T-helper 17 cell (primary cell): ENCODE measurements at places on chromosomes 3 and 15.

DNA sequence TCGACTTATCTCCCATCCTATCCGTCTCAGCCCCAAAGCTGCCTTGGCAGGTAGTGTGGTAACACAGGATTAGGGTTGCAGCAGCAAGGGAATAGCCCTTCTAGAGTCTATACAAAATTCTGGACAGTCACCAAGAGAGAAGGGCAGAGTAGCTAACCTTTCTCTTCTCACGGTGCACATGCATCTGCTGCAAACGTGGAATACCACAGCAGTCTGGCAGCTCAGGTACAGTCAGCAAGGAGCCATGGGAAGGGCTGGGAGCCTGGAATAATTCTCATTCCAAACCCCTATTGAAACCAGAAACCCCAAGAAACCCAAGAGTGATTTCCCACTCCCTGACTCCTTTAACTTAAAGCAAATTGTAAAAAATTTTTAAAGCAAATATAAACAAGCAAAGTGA lies 92.3 kb upstream of the THRB start:
- no peak for DNase-seq

- DNase-seq, result no peak
Observed at GRCh38 chr3:182981038-182981380, 671 bp upstream of the DCUN1D1 start.

DNA sequence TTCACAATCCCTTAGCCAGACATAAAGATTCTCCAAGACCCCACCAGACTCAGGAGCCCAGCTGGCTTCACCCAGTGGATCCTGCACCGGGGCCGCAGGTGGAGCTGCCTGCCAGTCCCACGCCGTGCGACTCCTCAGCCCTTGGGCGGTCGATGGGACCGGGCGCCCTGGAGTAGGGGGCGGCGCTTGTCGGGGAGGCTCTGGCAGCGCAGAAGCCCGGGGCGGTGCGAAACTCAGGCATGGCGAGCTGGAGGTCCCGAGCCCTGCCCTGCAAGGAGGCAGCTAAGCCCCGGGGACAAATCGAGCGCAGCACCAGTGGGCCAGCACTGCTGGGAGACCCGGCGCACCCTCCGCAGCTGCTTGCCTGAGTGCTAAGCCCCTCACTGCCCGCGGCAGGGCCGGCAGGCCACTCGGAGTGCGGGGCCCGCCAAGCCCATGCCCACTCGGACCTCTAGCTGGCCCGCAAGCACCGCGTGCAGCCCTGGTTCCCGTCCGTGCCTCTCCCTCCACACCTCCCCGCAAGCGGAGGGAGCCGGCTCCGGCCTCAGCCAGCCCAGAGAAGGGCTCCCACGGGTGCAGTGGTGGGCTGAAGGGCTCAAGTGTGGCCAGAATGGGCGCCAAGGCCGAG lies 175.0 kb downstream of the FMN1 start:
- DNase-seq, result no peak

GRCh38 chr15:52678468-52679231 lies 538 bp downstream of the ATOSA start:
- peak; percentile 51 for DNase-seq

- no peak for DNase-seq
Observed at GRCh38 chr3:94130690-94131089, 67.8 kb downstream of the NSUN3 start.

- no peak for DNase-seq
Observed at GRCh38 chr3:165259541-165260193, 63.5 kb upstream of the SLITRK3 start.

DNA sequence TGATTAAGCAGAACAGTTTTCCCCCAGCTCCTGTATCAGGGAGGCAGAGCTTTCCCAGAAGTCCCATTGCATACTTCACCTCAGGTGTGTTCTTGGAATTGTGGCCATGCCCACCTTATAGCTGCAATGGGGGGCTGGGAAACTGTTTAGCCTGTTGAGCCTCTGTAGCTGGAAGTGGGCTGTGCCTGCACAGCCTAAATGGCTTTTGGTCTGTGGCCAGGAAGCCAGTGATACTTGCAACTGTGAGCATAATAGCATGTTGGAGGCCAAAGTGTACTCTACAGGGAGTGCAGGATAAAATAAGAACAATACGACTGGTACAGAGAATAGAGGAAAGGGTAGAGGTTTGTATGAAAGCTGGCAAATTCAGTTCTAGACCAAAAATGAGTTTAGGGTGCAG lies 248.5 kb downstream of the PTPRG start:
- no peak for DNase-seq

DNA sequence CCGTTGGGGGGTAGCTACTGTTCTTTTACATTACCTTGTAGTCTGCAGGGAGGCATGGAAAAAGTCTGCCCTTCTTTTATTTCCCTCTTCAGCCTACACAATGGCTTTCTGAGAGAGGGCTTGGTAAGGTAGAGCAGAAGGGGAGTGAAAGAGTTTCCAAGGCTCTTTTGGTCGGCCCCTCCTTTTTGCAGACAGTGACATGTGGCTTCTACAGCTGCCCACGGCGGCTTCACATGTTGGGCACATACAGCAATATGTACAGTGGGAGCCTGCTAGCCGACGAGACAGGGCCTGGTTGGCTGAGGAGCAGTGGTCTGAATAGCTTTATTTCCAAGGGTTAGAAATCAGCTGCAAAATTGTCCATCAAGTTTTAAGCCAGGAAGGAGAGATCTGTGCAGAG lies 4.0 kb downstream of the INAFM2 start:
- DNase-seq, result no peak

GRCh38 chr15:34584330-34584668 lies 848 bp upstream of the GOLGA8B start:
- no peak for DNase-seq

DNA sequence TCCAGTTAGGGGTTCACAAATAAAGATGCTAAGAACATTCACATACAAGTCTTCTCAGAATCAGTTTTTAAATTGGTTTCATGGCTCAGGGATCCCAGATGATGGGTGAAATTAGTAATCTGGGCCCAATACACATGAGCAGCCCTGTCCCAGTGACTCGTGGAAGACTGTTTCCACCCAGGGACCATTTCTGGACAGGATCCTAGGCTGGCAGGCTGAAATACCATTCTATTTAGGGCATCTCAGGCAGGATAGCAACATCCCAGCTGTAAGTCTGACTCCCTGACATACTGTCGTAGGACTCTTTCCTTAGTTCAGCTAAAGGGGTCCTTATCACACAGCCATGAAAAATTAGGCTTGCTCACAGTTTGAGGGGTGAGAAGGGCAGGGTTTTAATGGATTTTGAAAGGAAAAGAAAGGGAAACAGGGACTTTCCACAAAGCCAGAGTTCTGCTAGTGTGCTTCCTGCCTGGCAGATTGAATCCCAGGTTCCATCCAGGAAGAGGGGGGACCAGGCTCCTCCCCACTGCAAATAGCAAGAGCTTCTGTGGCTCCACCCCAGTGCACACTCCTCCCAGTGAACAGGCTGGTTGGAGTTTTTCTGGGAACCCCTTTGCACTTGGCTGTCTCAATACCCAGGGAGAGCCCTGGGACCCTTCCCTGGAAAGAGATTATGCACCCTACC lies 41.3 kb upstream of the LYZL4 start:
- no peak for DNase-seq

GRCh38 chr3:138479438-138479863 lies 45.0 kb downstream of the ESYT3 start:
- DNase-seq, result no peak
